Right lobe of liver (tissue), 6 donors: ENCODE measurements at places on chromosomes 2 and 18.

DNA sequence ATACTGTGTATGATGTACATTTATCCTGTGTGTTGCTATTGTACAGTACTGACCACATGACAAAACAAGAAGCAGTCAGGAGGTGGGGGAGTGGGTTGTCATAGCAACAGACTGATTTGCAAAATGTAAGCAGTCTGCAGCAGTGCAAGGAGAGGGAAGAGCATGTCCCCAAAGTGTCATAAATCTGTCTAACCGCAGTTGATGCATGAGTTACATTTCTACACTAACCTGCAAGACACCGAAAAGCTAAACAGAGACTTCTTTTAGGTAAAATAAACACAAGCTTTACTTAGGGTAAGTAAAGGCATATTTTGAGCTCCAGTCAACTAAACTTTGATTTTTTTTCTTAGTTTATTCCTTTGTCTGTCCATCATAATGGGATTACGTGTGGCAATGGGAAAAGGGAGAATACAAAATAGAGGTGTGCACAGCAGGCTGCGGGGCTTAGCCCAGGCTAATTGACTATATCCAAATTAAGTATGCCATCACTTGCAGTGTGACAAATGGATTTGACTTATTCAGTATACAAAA lies 134.5 kb downstream of the MEIS1 start:
- H3K4me3 ChIP-seq, result no peak overlapping the region
- H3K4me1 ChIP-seq, result no peaks in the 10 kb centered on the region
- H3K36me3 ChIP-seq, result no peaks in the 10 kb centered on the region
- no peak overlapping the region for H3K27ac ChIP-seq
- no peak for DNase-seq

DNA sequence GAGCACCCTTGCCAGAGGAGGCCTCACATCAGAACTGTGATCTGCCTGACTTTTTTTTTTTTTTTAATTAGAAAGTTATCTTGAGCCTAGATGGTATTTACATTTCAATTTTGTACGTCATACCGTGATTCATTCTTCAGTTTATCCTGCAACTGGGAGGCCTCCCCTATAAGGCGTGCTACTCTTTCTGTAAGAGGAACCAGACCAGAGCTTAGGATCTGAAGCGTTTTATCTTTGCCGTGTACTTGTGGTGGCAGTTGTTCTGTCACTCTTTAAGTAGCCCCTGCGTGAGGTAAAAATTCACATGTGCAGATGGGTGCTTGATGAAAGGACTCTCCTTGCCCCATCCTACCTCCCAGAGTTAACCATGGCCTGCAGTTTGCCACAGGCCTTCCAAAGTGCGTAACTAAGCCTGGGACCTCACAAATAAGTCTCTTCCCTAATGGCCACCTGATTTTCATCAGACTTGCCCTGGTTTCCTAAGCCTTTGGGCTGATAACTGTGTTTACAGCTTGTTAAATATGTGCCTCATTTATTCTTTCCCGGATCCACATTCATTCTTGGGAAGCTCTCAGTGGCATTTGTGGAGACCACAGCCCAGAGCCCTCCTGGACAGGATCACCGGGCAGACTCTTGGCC lies 96.0 kb downstream of the MTCL1 start:
- peaks cover 6% of the 10 kb centered on the region for H3K4me1 ChIP-seq
- DNase-seq, result no peak
- H3K27ac ChIP-seq, result no peak overlapping the region
- no peaks in the 10 kb centered on the region for H3K36me3 ChIP-seq

GRCh38 chr2:46490521-46491141 lies 11.3 kb downstream of the TMEM247 start:
- no peak overlapping the region for H3K4me3 ChIP-seq
- no peaks in the 10 kb centered on the region for H3K27me3 ChIP-seq
- H3K27ac ChIP-seq, result no peak overlapping the region
- H3K36me3 ChIP-seq, result no peaks in the 10 kb centered on the region
- no peak for DNase-seq

- no peak overlapping the region for H3K27ac ChIP-seq
- H3K27me3 ChIP-seq, result no peaks in the 10 kb centered on the region
- H3K4me1 ChIP-seq, result no peaks in the 10 kb centered on the region
- no peak for DNase-seq
- no peak overlapping the region for H3K4me3 ChIP-seq
- H3K36me3 ChIP-seq, result no peaks in the 10 kb centered on the region
Observed at GRCh38 chr2:130987519-130988425, 105.5 kb downstream of the FAM168B start.

DNA sequence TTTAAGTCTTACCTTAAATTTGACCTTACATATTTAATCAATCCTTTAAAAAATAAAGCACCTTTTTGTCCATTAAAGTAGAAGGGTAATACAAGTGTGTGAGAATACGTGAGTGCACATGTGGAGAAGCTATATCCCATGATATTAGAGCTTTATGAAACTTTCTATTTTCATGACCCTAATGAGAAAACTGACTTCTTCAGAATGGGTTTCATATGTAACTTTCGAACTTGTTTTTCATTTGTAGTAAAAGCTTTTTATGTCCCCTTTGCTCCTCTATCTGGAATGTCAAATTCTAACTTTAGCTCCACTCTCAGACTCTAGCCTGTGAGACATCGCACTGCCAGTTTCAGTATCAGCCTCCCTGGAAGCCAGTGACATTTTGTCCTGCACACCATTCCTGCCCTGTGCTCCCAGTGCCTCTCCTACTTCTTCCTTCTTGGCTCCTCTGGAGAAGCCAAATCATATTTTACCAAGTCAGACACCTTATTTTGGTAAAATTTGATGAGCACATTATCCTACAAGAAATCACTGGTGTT lies 42.0 kb downstream of the MAPRE2 start:
- no peaks in the 10 kb centered on the region for H3K27me3 ChIP-seq
- no peaks in the 10 kb centered on the region for H3K4me1 ChIP-seq
- peak overlapping the region; percentile 82 for H3K27ac ChIP-seq
- no peak for DNase-seq

DNA sequence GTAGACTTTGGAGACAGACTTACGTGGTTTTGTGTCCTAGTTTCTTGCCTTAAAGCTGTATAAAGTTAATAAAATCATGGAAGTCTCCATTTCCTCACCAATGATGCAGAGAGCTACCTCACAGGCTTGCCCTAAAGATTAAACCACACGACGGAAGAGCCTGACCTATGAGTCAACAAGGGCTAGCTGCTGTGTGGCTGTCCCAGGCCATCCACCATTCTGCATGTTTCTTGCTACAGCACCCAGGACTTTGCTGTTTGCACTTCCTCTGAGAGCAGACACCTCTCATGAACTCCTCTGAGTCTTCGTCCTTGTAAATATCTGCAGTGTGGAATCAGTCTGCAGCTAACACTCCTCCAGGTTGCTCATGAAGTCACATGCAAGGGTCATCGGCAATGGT lies 160.0 kb upstream of the TRIB2 start:
- no peaks in the 10 kb centered on the region for H3K36me3 ChIP-seq
- DNase-seq, result no peak
- H3K27ac ChIP-seq, result no peak overlapping the region
- H3K4me3 ChIP-seq, result no peak overlapping the region

DNA sequence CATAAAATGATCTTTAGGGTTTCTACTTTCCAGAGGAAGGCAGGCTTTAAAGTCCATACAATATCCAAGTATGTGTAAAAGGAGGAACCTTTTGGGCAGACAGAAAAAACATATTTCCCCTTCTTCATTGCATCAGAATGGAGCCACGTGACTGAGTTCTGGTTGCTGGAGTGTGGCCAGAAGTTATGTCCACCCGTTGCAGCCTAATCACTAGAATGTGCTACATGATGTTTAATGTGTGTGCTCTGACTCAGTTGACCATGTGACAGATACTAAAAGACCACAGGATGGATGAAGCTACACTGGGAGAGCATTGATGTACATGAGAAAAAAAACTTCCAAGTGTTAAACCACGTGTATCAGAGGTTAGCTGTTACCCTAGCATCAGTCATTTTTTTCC lies 460.9 kb downstream of the RIT2 start:
- no peaks in the 10 kb centered on the region for H3K27me3 ChIP-seq
- no peaks in the 10 kb centered on the region for H3K36me3 ChIP-seq
- no peak overlapping the region for H3K27ac ChIP-seq
- no peaks in the 10 kb centered on the region for H3K4me1 ChIP-seq

DNA sequence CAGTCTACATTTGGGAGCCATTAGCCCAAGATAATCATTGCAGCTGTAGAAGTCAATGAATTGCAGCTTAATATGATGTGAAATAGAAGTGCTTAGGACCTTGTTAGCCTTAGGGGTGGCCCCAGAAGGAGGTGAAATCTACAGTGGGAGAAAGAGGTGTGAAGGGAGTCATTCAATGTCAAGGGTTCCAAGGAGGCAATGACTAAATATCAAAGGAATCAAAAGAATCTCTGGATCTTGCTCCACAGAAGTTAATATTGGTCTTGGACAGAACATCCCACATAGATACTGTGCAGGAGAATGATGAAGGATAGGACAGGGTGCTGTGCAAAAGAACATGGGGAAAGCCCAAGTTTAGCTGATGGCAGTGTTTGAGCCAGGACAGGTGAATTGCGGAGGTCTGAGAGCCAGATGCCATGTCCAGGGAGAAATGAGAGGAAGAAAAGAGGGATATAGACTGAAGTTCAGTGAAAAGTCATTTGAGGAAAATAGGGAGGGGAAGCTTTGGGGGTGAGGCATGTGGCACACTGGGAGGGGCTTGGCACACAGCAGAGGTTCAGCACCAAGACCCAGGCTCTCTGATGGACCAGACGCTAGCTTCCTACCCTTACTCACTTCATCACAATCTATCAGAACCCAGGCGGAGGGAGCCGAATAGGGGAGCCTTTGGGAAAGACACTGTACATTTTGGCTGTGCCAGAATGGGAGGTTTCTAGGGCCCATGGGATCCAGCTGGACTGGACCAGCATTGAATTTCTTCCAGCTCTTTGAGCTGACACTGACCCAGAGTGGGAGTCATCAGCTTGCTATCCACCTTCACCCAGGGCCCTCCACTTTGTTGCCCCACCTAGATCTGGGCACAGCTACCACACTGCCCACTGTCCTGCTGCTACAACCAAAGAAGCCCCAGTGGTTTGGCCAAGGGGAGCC lies 2.2 kb downstream of the IL1F10 start:
- H3K27ac ChIP-seq, result no peak overlapping the region
- no peak overlapping the region for H3K4me3 ChIP-seq
- no peaks in the 10 kb centered on the region for H3K4me1 ChIP-seq

GRCh38 chr2:184577743-184578142 lies 20.6 kb upstream of the ZNF804A start:
- DNase-seq, result no peak
- no peaks in the 10 kb centered on the region for H3K4me1 ChIP-seq
- no peaks in the 10 kb centered on the region for H3K36me3 ChIP-seq
- no peaks in the 10 kb centered on the region for H3K27me3 ChIP-seq
- H3K27ac ChIP-seq, result no peak overlapping the region

DNA sequence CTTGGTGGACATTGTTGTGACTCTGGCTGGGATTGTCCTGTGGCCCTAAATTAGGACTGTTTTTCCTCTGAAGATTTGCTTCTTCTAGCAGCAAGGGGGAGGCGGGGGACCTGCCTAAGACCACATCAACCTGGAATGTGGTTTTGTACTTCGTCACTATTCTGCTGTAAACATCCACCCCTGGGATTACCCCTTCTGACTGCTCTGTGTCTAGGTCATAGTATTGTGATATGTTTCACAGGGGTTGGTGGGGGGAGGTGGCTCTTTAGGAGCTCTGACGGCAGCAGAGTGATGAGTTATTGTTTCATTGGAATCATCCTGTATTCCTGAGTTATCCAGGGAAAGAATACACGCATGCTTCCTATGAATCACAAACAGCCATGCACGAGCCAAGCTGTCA lies 226.4 kb upstream of the MYT1L start:
- no peak overlapping the region for H3K27ac ChIP-seq
- H3K27me3 ChIP-seq, result no peaks in the 10 kb centered on the region
- no peaks in the 10 kb centered on the region for H3K36me3 ChIP-seq
- no peak overlapping the region for H3K4me3 ChIP-seq
- no peaks in the 10 kb centered on the region for H3K4me1 ChIP-seq
- no peak for DNase-seq

- H3K27ac ChIP-seq, result no peak overlapping the region
- DNase-seq, result no peak
- H3K27me3 ChIP-seq, result no peaks in the 10 kb centered on the region
- no peak overlapping the region for H3K4me3 ChIP-seq
- no peaks in the 10 kb centered on the region for H3K4me1 ChIP-seq
Observed at GRCh38 chr18:36354989-36355388, 57.5 kb downstream of the FHOD3 start.

GRCh38 chr2:30261695-30262211 lies 30.4 kb downstream of the LBH start:
- no peak overlapping the region for H3K4me3 ChIP-seq
- no peak overlapping the region for H3K27ac ChIP-seq
- H3K27me3 ChIP-seq, result no peaks in the 10 kb centered on the region
- H3K4me1 ChIP-seq, result no peaks in the 10 kb centered on the region
- DNase-seq, result no peak
- no peaks in the 10 kb centered on the region for H3K36me3 ChIP-seq

GRCh38 chr2:156339110-156339847 lies 6.8 kb upstream of the NR4A2 start:
- no peak for DNase-seq
- no peak overlapping the region for H3K4me3 ChIP-seq
- no peak overlapping the region for H3K27ac ChIP-seq
- H3K4me1 ChIP-seq, result no peaks in the 10 kb centered on the region
- H3K27me3 ChIP-seq, result no peaks in the 10 kb centered on the region

GRCh38 chr2:64922482-64923384 lies 66.5 kb upstream of the SLC1A4 start:
- H3K4me3 ChIP-seq, result no peak overlapping the region
- H3K27ac ChIP-seq, result peak overlapping the region; percentile 35
- no peaks in the 10 kb centered on the region for H3K4me1 ChIP-seq
- peak; percentile 75 for DNase-seq
- H3K27me3 ChIP-seq, result no peaks in the 10 kb centered on the region
- no peaks in the 10 kb centered on the region for H3K36me3 ChIP-seq
